Epithelial cell of esophagus (primary cell): ENCODE measurements at places on chromosomes 7 and 10.

- DNase-seq: no peak
Measured at GRCh38 chr10:16689227-16689626, 128.0 kb downstream of the RSU1 start.

GRCh38 chr7:34019301-34019790, 114.0 kb downstream of the BMPER start:
- no peak for DNase-seq

DNA sequence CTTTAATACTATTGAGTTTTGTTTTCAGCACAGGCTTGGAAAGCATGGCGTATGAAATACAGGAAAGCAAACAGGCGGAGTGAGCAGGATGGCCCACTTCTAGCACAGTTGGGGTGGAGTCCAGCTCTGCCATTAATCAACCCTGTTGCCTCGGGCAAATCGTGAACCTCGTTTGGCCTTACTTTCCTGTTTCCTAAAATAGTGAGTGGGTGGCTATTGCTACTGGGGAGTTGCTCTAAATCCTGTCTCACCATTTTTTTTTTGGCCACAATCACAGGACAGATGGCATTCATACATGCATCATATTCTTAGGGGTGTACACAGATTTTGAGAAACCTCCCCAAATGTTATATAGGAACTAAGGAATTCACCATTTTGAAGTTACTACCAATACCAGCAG, 157.8 kb downstream of the ANLN start:
- DNase-seq: peak; percentile 23

GRCh38 chr7:2440608-2441245, 35.5 kb downstream of the GRIFIN start:
- peak; percentile 92 for DNase-seq

DNA sequence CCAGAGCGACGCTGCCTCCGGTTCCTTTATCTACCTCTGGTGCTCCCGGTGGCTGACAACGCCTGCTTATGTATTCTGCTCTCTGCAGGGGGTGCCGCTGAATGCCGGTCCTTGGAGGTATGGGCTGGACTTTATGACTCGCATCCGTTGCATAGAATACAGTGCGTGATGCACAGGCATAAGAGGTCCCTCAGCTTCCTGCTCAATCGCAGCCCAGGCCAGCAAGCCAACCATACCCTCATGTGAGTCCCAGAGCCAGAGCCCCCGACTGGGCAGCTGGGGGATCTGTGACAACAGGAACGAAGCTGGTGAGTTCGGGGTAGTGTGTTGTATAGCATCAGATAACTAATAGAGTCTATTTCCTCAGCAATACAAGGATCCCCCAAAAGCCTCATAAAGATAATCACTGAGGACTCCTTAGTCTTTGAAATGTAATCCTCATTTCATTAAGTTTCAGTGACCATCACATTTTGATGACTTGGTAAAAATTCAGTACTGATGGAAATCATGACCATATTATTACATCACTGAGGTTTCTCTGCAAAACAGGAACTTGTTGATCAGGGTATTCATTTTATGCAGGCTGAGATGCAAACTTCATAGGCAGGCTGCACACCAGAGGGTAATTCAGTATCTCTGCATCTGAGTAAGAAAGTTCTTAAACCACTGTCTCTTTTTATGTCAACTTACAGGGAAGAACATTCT, 607.8 kb downstream of the PTPRN2 start:
- no peak for DNase-seq

- no peak for DNase-seq
Measured at GRCh38 chr7:116598278-116598677, 73.4 kb downstream of the CAV1 start.

- peak; percentile 61 for DNase-seq
Measured at GRCh38 chr7:41967156-41967555, 264.3 kb upstream of the INHBA start.

DNA sequence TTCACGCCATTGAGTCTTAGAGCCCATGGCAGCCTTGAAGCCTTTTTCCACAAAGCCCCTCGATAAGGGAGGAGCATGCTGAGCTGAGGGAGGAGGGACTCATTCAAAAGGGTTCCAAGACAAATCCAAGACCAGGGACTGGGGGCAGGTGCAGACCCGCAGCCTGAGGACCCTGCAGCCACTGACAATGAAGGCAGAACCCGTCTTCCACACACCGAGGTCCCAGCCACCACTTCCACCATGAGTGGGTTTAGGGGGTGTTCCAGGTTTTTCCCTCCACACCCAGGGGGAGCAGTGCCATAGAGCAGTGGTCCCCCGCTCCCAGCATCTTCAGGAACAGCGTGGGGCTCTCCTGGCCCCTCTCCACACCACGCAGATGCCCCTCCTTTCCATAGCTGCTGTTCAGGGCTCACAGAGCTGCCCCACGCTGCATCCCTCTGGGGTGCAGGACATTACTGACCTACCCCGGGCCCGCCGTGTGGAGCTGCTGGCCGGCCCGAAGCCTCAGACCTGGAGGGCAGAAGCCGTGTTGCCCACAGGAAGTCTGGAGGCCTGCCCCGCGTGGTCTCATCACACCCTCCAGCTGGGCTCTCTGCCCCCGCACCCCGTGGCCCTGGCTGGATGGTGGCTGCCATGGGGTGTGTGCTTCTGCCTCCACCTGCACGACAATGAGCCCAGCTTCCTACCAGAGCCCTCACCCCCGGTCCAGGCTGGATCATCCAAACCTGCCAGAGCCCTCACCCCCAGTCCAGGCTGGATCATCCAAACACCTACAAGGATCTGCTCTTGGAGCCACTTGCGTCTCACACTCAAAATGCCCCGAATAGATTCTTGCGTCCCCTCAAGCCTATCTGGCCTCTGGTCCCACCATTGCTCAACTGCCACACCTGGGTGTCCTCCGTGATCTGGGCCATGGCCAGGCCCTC, 220.0 kb upstream of the TCERG1L start:
- no peak for DNase-seq

DNA sequence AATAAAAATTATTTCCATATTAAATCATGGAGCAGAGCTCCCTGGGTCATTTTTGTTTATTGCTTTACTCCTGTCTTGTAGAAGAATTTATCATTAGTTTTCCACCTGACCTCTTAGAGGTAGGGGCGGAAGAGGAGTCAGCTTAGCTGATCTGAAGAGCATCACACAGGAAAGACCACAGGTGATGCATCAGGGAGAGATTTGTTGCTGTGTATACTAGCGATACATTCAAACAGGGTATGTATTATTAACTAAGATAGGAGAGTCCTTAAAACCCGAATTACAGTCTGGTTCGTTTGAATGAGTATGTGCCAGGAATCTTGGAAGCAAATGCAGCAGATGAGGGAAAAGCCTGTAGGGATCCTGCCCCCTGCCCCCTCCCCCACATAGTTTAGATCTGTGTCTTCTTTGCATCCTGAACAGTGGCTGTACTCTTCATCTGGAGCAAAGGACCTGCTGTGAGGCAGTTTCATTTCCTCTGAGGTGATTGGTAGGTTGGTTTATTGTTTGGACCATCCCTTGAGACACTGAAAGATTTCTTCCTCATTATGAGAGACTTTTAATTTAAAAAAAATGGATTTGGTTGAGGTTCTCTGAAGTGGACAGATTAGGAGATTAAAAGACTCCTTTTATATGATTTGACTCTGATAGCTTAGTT, 177.0 kb downstream of the SND1 start:
- no peak for DNase-seq

- peak; percentile 70 for DNase-seq
Measured at GRCh38 chr10:80203835-80204676, 1.3 kb downstream of the ANXA11 start.

- peak; percentile 78 for DNase-seq
Measured at GRCh38 chr7:11557627-11558026, 274.4 kb downstream of the THSD7A start.

GRCh38 chr10:14508725-14509124, 178.0 kb upstream of the FRMD4A start:
- no peak for DNase-seq

DNA sequence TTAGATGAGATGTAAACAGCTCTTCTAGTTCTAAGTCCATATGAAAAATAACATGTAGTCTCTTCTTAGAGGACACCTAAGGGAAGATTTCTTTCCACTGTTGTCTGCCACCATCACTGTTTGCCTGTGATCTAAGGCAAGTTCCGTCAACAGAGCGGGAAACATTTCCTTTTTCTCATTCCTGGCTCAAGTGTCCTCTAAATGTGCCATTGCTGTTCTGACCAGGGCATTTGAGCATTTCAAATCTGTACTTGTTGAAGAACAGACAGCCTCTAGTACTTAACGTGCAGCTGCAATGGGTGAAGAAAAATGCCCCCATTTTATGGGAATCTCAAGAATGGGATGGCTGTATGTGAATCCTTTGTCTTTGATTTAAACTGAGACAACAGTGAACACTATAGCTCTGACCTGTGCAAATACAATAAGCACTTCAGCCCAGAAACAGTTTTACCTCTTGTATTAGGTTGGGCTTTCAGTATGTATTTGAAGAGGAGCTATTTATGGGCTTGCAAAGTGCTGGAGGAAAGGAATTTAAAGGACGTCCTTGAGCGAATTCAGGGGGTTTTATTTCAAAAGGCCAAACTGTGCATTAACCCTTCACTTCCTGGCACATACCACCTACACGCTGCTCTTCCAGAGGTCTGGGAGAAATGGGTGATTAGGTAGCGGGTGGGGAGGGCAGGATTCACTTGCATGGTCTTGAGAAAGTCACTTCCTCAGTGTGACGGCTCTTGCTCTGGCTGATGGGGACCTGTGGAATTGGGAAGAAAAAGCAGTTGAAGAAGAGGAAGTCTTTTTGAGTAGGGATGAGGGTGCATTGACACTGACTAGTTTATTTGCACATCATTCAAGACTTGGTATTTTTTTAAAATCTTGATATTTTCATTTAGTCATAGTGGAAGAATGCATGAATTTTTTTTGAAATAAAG, 66.1 kb downstream of the THNSL1 start:
- no peak for DNase-seq

DNA sequence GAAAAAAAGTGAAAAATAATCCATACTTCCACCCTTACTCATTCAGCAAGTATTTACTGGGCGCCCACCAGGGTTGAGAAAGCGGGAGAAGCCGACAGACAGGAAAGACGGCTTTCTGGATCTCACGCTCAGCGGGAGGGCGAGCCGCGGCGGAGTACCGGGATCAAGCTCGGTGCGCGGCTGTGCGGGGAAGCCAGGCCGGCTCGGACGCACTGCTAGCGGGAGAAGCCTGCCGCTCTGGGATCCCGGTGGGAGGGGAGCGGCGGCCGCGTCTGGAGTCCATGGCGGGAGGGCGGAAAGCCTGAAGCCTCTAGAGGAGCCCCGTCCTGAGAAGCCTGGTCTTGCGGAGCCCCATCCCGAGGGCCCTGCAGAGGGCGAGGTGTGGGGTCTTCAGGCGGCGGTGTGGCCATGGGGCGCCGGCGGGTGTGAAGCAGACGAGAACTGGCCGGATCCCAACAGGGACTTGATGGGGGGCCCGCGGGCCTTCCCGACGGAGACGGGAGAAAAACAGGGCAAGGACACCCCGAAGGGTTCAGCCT, 82.9 kb downstream of the VIPR2 start:
- no peak for DNase-seq

DNA sequence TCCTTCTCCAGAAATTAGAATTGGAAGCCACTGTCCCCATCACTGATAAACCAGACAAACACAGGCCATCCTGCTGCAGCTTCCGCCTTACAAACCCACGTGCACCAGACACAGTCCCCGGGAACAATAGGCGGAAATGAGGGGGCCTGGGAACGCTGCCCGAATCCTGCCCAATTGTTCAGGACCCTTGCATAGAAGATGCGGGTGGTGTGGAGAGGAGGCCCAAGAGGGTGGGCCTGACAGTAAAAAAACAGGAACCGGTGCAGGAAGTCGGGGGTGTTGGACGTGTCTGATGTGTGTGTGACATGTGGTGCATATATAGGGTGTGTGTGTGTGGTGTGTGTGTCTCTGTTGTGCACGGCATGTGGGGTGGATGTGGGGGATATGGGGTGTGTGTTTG, 26.5 kb upstream of the CHST15 start:
- DNase-seq: no peak

DNA sequence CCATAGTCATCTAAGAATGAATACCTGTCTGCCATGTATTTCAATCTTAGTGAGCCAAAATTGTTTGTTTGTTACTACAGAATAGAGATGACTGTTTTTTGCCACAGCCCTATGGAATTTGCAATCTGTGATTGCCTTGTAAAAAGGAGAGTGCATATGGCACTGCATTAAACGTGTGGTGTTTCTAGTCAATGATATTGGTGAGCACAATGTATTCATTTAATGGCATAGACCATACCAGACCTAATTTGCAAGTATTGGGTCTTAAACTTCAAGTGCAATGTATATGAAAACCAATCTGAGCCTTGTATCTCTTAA, 11.3 kb downstream of the INSIG1 start:
- no peak for DNase-seq

DNA sequence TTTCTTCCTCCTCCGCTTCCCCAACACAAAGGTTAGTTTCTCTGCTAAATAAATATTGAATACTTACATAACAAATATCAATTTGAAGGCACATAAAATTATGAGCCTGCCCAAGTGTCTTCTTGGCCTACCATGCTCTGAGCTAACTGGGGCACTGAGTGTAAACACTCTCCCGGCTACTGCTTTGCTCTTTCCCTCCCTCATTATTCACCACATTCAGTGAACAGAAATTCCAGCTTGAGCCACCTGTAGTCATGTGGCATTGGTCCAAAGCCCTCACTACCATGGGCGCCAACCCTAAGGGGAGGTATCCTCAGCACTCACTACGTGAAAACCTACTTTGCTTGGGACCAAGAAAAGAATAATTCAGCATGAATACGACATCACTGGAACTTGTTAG, 409.0 kb downstream of the KCNMA1 start:
- DNase-seq: no peak

GRCh38 chr7:106282390-106282789, 2.4 kb downstream of the NAMPT start:
- DNase-seq: no peak

GRCh38 chr7:17680026-17680425, 260.3 kb downstream of the SNX13 start:
- DNase-seq: peak; percentile 93

GRCh38 chr10:122259075-122259466, 12.0 kb upstream of the BTBD16 start:
- no peak for DNase-seq

DNA sequence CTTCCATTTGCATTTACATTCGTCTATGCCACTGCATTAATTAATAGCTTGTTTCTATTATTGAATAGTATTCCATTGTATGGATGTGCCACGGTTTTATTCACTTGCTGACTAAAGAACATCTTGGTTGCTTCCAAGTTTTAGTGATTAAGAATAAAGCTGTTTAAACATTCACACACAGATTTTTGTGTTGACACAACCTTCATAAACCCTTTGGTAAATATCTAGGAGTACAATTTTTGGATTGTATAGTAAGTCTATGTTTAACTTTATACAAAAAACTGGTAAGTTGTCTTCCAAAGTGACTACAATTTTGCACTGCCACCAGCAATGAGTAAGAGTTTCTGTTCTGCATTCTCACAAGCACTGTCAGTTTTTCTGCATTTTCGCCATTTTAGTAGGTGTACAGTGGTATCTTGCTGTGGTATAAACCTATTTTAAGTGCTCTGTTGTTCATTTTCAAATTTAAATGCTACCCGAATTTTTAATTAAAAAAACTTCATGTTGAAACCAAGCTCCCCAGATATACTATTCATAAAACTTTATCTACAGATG, 121.4 kb downstream of the RNF133 start:
- DNase-seq: no peak

GRCh38 chr10:126387931-126388911, at the start of gene ADAM12:
ADAM12 (minus strand) TSS chr10:126388477; CDS start chr10:126388145, 332 bp downstream.
- DNase-seq: peak; percentile 56
